Kasumi-1 (cell line): ENCODE measurements at places on chromosomes 7 and 10.

- peak; percentile 23 for DNase-seq
These were observed 207.3 kb upstream of the SH2B2 start for GRCh38 chr7:102079140-102080018.

- no peak for DNase-seq
These were observed 78.6 kb upstream of the ARMC3 start for GRCh38 chr10:22849077-22849805.

GRCh38 chr7:98626460-98627412, 9.7 kb downstream of the NPTX2 start:
- DNase-seq, result no peak

GRCh38 chr7:129607471-129608120, 3.9 kb upstream of the NRF1 start:
- DNase-seq, result peak; percentile 48

- DNase-seq, result no peak
These were observed 22.7 kb upstream of the PITRM1 start for GRCh38 chr10:3195286-3195685.

GRCh38 chr7:92834507-92835260, 1.7 kb downstream of the CDK6 start:
- peak; percentile 77 for DNase-seq

GRCh38 chr7:9149499-9150082, 716.2 kb downstream of the NXPH1 start:
- no peak for DNase-seq

GRCh38 chr7:28551331-28551730, 139.0 kb downstream of the CREB5 start:
- no peak for DNase-seq

DNA sequence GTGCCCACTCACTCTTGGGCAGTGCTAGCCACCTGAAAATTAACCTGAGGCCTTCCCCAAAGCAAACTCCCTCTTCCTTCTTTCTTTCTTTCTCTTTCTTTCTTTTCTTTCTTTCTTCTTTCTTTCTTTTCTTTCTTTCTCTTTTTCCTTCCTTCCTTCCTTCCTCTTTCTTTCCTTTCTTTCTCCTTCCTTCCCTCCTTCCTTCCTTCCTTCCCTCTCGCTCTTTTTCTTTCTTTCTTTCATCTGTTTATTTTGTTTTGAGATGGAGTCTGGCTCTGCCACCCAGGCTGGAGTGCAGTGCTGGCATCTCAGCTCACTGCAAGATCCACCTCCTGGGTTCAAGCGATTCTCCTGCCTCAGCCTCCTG, 17.0 kb upstream of the KPNA7 start:
- no peak for DNase-seq

DNA sequence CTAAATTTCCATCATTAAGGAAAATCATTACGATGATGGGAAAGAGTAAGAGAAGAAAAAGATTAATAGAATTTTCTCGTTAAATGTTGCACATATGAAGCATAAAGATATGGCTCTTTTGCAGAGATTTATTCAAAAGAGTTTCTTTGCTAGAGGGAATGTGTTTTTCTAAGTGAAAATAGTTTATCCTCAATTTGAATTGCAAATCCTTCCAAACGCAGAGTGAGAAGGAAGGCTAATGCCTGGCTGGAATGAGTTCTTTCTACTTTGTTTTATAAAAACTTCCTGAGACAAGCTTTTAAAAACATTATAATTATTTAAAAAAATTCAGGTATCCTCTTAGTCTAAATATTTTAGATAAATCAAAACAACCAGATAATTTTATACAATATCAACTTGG, 14.2 kb downstream of the CYP26A1 start:
- no peak for DNase-seq
